ENCODE measurements at places on chromosomes 2 and 18. TPM values are rescaled to one million over a fixed set of nuclear protein-coding genes. Genes with fewer than 3 reads are reported as not detected.
A peak's percentile ranks its signal among the peaks of the same experiment; 100 is the strongest.

The ASXL3 gene
- total RNA-seq, result 8.2 TPM

The CNTNAP5 gene
- 0.30 TPM for total RNA-seq

The SP140L gene
- 32.2 TPM for total RNA-seq

The COL6A3 gene
- 200 TPM for total RNA-seq

The TRAF3IP1 gene
- total RNA-seq, result 17.8 TPM

The SEPTIN2 gene
- total RNA-seq, result 544 TPM

The RAB1A gene
- total RNA-seq, result 259 TPM

The POTEF gene
- 2.3 TPM for total RNA-seq

The CKAP2L gene
- 2.1 TPM for total RNA-seq

- DNase-seq, result no peak
These were observed 129.8 kb downstream of the CTIF start for GRCh38 chr18:48668466-48669179.

GRCh38 chr2:118103951-118104940 is 16.0 kb downstream of the INSIG2 start:
- no peak for DNase-seq

DNA sequence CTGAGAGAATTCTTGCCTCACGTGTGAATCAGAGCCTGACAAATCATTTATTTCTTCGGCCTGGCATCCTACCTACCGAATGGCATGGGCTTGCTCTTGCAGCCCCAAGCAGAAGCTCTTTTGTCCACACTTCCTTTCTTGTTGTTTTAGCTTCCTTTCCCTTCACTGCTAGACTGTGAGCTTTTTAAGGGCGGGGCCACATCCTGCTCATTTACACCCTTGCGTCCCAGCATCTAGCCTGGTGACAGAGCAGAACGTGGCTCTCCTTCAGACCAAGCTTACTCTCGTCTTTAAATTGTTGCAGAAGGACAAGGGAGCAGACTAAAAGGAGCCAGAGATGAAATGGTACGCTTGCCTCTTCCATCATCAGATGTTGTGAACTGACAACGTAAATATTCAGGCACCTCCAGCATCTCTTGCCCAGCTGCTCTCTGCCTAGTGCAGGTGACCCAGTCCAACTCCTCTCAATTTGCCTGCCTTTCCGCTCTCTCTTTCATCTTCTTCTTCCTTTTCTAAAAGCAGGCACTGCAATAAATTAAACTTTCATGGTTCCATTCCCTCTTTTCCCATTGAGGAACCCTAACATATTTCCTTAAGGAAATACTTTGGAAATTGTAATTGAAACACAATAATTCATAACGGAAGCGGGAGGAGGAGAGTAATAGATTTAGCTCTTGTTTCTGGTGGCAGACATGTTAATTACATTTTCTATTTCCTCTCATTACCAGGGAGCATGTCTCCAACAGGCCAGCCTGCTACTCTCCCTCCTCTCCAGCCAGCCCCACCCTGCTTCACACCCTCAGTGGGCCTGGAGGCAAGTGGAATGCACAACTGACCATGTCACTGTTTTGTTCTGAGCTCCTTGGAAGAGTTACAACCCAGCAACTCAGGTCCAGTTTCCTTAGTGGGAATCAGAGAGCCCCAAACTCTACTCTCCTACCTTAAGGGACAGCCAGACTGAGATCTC is 228.1 kb upstream of the TRIB2 start:
- no peak for DNase-seq

- DNase-seq, result no peak
These were observed 616.8 kb downstream of the NR4A2 start for GRCh38 chr2:155715705-155716104.

- peak; percentile 77 for DNase-seq
These were observed 149.6 kb upstream of the APCDD1 start for GRCh38 chr18:10304853-10305252.

- no peak for DNase-seq
These were observed 58.9 kb upstream of the TEX51 start for GRCh38 chr2:126839796-126840195.

DNA sequence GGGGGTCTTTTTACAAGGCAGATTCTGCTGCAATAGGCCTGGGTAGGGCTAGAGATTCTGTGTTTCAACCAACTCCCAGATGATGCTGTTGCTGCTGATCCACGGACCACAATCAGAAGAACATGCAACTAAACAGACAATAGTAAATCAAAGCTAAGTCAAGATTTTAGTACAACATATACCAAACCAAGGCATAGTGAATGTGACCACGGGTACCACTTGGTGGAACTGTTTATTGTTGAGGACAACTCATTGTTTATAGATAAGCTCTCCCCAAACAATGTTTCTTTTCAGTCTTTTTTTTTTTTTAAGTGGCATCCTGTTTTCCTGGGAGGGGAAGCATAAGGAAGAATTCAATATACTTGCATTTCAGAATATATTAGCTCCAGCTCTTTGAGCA is 36.0 kb upstream of the DARS1 start:
- no peak for DNase-seq

DNA sequence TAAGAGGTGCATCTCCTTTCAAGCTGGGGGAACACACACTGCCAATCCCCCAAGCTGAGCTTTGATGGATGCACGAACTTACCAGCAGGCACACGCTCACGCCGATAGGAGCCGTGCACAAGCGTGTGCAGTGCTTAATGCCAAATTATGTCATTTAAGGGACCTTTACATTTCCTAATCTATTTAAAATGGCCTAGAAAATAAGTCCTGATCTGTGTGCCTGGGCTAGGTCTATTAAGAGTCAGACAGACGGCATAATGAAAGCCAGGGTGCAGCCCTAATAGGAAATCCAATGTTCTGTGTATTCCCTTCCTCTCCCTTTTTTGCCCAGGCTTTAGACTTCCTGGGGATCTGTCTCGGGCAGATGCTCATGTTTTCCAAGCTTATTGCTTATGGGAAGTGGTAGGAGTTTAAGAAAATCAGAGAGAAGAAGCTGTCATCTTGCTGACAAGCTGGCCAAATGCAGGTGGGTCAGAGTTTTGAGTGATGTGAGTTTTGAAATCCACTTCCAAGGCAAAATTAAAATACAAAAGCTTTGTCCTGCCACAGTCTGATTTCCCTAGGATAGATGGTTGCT is 142.6 kb downstream of the MYT1L start:
- no peak for DNase-seq

- no peak for DNase-seq
These were observed 73.4 kb downstream of the TPO start for GRCh38 chr2:1486670-1487069.

DNA sequence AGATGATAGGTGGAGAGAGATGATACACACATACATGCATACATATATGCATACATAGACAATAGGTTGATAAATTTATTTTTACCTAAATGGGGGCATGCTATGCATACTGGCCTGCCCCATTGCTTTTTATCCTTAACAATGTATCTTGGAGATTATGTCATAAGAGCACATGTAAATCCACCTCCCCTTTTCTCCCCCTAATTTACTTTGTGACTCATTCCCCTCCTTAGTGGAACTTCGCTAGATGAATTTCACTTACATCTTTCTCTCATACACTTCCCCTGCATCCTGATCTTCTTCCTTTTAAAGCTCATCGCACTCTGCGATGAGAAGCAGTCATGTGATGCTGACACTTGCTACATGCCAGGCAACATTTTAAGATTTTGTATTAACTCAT is 223.6 kb downstream of the C1D start:
- peak; percentile 54 for DNase-seq

- no peak for DNase-seq
These were observed 265.1 kb downstream of the RND3 start for GRCh38 chr2:150222379-150222778.

GRCh38 chr2:206276169-206276942 is 1.9 kb downstream of the ZDBF2 start:
- no peak for DNase-seq

- DNase-seq, result no peak
These were observed 41.3 kb upstream of the AGFG1 start for GRCh38 chr2:227430639-227431038.

DNA sequence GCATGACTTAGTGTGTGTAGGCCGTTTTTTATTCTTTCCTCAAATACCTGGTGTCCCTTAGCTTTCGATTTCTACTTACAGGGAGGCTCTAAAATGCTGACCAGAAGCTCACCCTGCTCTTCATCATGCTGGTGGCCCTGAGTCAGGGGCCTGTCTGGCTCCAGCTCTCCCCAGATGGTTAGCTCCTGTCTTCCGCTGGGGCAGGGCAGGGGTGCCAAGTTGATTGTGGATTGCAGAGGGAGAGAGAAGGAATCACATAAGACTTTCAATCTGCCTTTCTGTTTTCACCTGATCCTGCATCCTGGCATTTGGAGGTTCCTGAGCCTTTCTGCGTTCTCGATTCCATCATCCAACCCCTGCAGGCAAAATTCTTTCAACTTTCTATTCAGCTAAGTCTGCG is 4.2 kb downstream of the CIB4 start:
- DNase-seq, result no peak

- DNase-seq, result peak; percentile 10
These were observed 56.1 kb downstream of the DYNAP start for GRCh38 chr18:54647176-54647575.

- DNase-seq, result no peak
These were observed 374.4 kb downstream of the PTPRM start for GRCh38 chr18:7941533-7941932.
